ENCODE measurements at places on chromosomes 12 and 14.

DNA sequence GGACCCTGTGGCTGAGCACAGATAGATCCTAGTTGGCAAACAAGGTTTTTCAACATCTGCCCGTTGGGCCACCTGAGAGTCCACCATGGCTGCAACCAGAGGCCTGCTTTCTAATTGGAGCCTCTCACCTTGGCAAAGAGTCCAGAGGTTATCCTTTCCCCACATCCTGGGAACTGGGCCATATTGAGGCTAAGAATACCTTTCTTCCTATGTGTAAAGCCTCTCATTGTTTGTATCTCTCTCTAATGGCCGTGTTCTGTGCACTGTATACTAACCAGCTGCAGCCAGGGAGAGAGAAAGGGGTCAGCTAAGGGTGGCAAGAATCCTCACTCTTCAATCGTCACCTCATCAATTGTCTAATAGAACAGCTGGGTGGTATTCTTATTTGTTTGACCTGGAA lies 79.1 kb upstream of the ST8SIA1 start:
- no peak for DNase-seq

DNA sequence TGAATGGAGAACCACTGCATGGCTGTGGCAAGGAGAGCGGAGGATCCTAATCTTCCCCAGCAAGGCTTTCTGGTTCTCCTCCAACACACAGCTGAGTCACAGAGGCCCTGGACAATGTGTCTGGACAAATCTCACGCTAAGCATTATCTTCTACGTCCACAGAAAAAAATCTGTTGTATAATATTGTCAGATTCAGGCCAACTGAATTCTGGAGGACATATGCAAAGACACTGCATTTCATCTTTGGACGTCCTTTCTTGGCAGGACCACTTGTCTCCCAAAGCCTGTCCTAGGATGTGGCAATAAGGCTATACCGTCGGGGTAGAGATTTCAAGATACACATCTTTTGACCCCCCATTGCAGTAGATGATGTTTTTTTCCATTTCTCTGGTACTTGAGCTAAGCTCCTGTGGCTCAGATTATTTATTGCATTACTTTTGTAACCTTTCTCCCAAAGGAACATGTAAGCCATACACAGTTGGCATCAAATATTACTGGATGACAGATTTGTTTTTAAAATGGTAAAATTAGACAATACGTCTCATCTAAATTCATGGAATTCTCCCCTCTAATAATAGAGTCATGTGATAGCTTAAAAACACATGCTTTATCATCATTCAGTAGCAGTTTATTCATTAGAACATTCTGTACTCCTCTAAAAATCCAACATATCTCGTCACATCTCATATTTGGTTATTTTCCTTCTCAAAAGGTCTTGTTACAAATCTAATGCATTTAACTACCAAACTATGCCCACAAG lies 19.4 kb downstream of the LMO3 start:
- no peak for DNase-seq

DNA sequence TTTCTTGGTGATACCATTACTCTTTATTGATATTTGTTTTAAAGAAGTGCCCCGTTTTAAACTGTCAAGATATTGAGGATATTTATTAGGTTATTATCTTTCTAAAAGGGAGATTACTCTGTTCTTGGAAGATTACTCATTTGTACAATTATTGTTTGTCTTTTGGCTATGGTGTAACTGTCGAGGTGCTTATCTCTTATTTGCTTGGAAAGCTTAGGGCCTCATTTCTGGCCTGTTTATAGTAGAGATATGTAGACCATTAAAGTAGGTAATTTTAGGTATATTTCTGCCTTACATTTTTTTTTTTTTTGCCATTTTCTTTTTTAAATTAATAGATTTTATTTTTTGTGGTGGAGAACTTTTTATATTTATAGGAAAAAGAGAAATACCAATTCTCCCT lies 74.2 kb downstream of the KTN1 start:
- no peak for DNase-seq

GRCh38 chr12:24608637-24609285 lies 340.1 kb downstream of the BCAT1 start:
- no peak for DNase-seq

- DNase-seq: no peak
Measured at GRCh38 chr12:91998316-91998715, 147.3 kb downstream of the BTG1 start.

DNA sequence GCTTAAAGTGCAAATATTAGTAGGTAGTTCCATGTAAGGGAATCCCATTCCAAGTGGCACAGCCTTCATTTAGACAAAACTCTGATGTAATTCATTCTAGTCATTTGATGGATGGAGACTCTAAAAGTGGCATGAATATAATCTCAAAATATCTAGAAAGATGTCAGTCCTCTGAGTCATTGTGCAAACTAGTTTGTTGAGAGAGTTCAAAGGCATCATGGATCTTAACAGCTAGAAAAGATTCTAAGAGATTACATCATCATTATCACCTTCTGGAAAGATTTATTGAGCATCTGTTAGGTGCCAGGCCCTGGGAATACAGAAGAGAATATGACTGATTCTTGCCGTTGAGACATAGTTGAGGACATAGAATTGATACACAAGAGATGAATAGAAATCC lies 30.7 kb downstream of the CRADD start:
- DNase-seq: no peak

- no peak for DNase-seq
Measured at GRCh38 chr14:104458845-104459244, 120.7 kb upstream of the C14orf180 start.

DNA sequence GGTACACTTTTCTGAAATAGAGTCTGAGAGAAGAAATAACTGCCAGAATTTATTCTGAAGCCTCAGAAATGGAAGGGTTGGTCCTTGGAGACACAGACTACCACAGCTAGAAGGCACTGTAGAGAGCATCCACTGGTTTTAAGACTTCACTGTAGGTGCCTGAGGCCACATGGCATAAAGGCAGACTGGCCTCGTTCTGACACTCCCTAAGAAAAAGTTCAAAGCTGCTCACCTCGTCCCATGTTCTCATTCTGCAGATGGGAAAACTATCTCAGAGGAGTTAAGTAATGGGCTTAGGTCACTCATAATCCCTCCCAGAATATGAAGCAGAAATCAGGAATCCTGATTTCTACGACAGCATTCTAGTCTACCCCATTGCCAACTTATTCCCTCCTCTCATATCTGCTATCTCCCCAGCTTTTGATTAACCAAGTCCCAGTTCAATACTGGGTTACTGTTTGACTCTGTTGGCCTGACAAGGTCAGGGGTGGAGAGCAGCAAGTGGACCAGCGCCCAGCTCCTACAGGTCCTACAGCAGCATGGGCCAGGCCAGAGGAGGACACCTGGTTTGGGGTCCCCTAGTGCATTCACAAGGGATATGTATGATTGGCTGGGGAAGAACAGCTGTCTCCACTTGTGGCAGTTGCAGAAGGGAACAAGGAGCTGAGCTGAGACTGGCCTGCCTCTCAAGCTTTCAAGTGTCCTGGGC lies 3.7 kb downstream of the ITGA5 start:
- DNase-seq: no peak

GRCh38 chr12:41972196-41972595 lies 172.5 kb downstream of the GXYLT1 start:
- DNase-seq: no peak

- no peak for DNase-seq
Measured at GRCh38 chr12:126210448-126210847, 1145.2 kb downstream of the AACS start.

DNA sequence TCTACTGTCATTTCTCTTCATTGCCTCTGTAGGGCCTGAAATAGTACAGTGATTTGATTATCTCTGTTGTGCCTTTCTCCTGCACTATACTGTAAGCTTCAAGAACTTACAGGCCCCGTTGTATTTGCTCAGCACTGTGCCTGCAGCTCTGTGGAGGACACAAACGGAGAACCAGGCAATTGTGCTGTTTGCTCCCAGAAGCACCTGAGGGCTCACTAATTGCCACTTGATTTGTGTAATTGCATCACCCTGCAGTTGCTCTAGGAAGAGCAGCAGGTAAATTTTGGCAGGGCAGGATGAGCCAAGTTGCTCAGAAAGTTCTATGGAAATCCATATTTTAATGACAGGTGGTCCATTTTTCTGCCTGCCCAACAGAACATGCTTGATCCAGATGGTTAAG lies 11.6 kb upstream of the KRT82 start:
- no peak for DNase-seq

- DNase-seq: no peak
Measured at GRCh38 chr12:112841906-112842305, 50.4 kb downstream of the RPH3A start.

Data from SK-N-MC (cell line).